ENCODE measurements at places on chromosomes 3 and 15. TPM values are rescaled to one million over a fixed set of nuclear protein-coding genes. Genes with fewer than 3 reads are reported as not detected.

GRCh38 chr3:94520364-94520763, 457.5 kb downstream of the NSUN3 start:
- DNase-seq, result no peak

The PTPN9 gene
- 8.2 TPM for total RNA-seq

GRCh38 chr3:127193775-127194174, 844 bp downstream of the PRR23E start:
- DNase-seq, result no peak

DNA sequence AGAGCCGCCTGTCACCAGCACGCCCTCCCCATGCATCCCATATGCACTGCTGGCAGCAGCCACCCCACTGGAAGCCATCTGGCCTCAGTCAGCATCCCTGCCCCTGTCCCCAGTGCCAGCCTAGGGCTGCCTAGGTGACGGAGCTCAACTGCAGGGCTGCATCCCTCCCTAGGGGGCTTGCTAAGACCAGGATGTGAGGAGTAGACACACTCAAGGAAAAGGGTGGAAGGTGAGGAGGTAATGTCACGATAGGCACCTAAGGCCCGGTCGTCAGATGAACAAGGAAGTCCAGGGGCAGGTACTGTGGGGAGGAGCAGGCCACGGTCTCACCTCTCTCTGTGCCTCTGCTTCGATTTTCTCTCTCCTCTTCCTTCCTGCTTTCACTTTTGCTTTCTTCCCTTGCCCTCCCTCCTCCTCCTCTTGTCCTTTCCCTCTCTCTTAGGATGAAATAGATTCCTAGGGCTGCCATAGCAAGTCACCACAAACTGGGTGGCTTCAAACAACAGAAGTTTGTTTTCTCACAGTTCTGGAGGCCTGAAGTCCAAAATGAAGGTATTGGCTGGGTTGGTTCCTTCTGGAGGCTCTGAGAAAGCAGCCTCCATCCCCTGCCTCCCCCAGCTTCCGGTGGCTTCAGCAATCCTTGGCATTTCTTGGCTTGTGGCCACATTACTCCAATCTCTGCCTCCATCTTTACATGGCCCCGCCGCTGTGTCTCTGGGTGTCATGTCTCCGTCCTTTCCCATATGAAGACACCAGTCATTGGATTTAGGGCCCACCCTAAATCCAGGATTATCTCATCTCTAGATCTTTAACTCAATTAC, 298.3 kb downstream of the SHQ1 start:
- DNase-seq, result peak; percentile 21

GRCh38 chr3:172126741-172127140, 87.4 kb downstream of the FNDC3B start:
- no peak for DNase-seq

- DNase-seq, result no peak
Measured at GRCh38 chr3:134938029-134938525, 143.0 kb downstream of the EPHB1 start.

GRCh38 chr15:78396976-78397375, 41.0 kb upstream of the IREB2 start:
- no peak for DNase-seq

The IL16 gene
- total RNA-seq, result 164 TPM

- DNase-seq, result no peak
Measured at GRCh38 chr3:87101861-87102625, 111.1 kb upstream of the VGLL3 start.

The CILP gene
- 0.31 TPM for total RNA-seq

The KLHL40 gene
- not detected for total RNA-seq

The DAZL gene
- not detected for total RNA-seq

The ISY1 gene
- 28.5 TPM for total RNA-seq

The GATM gene
- total RNA-seq, result 0.55 TPM

GRCh38 chr3:22121068-22121701, 370.2 kb upstream of the ZNF385D start:
- DNase-seq, result no peak

The ARGFX gene
- not detected for total RNA-seq

The NPAP1 gene
- not detected for total RNA-seq

DNA sequence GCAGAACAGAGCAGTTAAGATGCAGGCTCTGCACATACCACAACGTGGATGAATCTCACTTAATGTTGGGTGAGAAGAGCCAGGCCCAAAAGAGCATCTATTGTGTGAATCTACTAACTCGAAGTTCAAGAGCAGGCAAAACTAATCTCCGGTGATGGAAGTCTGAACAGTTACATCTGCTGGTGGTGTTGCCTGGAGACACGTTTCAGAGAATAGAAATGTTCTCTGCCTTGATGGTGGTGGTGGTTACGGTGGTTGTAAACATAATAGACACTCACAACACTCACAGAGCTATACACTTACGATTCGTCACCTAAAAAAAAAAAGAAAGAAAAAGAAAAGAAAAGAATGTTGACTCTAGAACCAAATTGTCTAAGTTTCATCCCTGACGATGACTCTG, 86.8 kb downstream of the LIPC start:
- no peak for DNase-seq

The FRMD5 gene
- total RNA-seq, result not detected

GRCh38 chr3:69241769-69242168, 119.4 kb upstream of the LMOD3 start:
- no peak for DNase-seq
